ENCODE measurements at places on chromosomes 6 and 20. TPM values are rescaled to one million over a fixed set of nuclear protein-coding genes. Genes with fewer than 3 reads are reported as not detected.

Gene ADGRF1
- under 0.01 TPM for total RNA-seq

Gene POU5F1
- 0.38 TPM for total RNA-seq

Gene AAR2
- 20.0 TPM for total RNA-seq

Gene SOX18
- total RNA-seq = 0.19 TPM

Gene CEBPB
- 115 TPM for total RNA-seq

Gene C6orf132
- 1.2 TPM for total RNA-seq

Gene ANKRD66
- not detected for total RNA-seq

Gene EPB41L1
- total RNA-seq = 11.1 TPM

Gene BPIFB1
- not detected for total RNA-seq

Gene MYBL2
- total RNA-seq = 20.1 TPM

Gene GGTLC1
- not detected for total RNA-seq

Gene ZBTB12
- 4.6 TPM for total RNA-seq

Gene CABLES2
- total RNA-seq = 0.28 TPM

Gene KCNK17
- not detected for total RNA-seq

Gene BACH2
- total RNA-seq = under 0.01 TPM

Gene LGSN
- total RNA-seq = under 0.01 TPM

Gene TGM2
- total RNA-seq = 457 TPM

Gene PROKR2
- not detected for total RNA-seq

Gene UBD
- total RNA-seq = not detected

Gene IL20RA
- total RNA-seq = 0.28 TPM

Gene LPA
- total RNA-seq = under 0.01 TPM

Gene SYTL3
- 6.8 TPM for total RNA-seq

Gene WFDC12
- 0.28 TPM for total RNA-seq

Gene LHFPL5
- not detected for total RNA-seq

Gene PFDN6
- total RNA-seq = 78.0 TPM

Gene PRELID3B
- total RNA-seq = 91.3 TPM

Gene GINM1
- total RNA-seq = 111 TPM

Gene NMBR
- 0.28 TPM for total RNA-seq

Gene SEL1L2
- total RNA-seq = not detected

Gene RRAGD
- total RNA-seq = 7.0 TPM

Gene GJA1
- total RNA-seq = 574 TPM

Gene MYO6
- total RNA-seq = 9.4 TPM

Gene PSMF1
- total RNA-seq = 17.2 TPM

Gene SASH1
- total RNA-seq = 71.7 TPM

Gene LTB
- 0.28 TPM for total RNA-seq
